Stimulated activated CD8-positive, alpha-beta memory T cell treated with anti-CD3 and anti-CD28 coated beads, Interleukin-7, amount 100 ng/mL, for 24 hours (primary cell): ENCODE measurements at places on chromosomes 7 and 10.

DNA sequence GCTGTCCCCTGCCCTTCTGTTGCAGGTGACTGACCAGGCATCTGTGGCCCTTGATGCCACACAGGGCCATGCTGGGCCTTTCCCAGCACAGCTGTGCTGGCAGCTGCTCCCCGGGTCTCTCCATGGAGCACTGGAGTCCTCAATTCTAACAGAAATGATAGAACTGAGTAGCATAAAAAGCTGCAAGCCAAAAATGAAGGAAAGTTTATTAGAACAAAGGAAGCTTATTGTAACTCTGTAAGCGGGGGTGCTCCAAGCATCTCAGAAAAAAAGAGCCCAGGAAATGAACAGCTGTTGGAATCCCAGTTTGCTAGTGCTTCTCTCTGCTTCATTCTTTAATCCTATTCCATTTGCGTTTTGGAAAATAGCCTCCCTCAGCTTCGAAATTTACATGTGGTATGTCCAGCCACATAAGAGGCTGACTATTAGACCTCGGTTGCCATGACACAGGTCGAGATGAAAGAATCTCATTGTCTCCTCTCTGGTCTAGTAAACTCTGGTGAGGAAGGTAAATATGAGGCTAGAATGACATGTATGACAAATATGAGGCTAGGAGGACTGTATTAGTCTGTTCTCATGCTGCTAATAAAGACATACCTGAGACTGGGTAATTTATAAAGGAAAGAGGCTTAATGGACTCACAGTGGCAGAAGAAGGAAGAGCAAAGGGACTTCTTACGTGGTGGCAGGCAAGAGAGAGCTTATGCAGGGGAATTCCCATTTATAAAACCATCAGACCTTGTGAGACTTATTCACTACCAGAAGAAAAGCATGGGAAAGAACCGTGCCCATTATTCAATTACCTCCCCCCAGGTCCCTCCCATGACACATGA, 23.7 kb downstream of the EPDR1 start:
- DNase-seq, result no peak

GRCh38 chr7:55094092-55094690, 75.4 kb downstream of the EGFR start:
- no peak for DNase-seq

DNA sequence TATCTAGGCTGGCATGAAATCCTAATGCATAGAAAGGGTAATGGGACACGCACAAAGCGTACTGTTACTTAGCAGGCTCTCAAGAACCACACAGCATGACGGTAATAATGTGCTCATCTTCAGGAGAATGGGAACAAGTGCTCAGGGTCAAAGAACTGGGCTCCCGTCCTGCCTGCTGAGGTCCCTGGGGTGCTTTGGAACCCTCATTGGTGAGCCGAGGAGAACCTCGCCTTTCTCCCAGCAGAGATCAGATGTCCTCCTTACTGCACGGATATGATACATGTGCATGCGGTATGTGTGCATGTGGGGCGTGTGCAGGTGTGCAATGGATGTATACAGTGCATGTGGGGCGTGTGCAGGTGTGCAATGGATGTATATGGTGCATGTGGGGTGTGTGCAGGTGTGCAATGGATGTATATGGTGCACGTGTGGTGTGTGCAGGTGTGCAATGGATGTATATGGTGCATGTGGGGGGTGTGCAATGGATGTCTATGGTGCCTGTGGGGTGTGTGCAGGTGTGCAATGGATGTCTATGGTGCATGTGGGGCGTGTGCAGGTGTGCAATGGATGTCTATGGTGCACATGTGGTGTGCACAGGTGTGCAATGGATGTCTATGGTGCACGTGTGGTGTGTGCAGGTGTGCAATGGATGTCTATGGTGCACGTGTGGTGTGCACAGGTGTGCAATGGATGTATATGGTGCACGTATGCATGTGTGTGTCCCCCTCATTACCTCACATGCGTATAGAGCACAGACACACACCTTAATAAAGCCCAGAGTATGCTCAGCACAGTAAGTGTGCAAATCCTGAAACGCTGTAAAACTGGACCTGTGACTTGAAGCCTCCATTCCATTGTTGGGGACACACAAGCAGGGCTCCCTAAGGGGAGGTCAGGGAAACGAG, 336.3 kb downstream of the PTPRN2 start:
- no peak for DNase-seq

- no peak for DNase-seq
Measured at GRCh38 chr10:61993711-61994401, 92.4 kb downstream of the ARID5B start.

DNA sequence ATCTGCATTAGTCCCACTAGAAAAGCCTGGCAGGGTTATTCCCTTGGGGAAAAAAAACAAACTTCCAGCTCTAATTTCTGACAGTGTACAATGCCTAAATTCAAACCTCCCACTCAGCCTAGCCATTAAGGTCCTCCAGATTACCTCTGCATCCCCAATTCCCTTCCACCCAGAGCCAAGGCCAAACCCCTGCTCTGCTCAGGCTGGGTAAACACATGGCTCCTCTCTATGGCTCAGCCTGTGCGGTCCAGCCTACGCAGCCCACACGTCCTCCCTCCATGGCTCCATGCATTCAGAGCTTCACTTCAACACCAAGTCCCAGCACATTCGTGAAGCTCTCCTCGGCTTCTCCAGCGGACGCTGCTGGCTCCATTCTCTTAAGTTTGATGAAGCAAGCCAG, 5.2 kb downstream of the DLG5 start:
- no peak for DNase-seq

DNA sequence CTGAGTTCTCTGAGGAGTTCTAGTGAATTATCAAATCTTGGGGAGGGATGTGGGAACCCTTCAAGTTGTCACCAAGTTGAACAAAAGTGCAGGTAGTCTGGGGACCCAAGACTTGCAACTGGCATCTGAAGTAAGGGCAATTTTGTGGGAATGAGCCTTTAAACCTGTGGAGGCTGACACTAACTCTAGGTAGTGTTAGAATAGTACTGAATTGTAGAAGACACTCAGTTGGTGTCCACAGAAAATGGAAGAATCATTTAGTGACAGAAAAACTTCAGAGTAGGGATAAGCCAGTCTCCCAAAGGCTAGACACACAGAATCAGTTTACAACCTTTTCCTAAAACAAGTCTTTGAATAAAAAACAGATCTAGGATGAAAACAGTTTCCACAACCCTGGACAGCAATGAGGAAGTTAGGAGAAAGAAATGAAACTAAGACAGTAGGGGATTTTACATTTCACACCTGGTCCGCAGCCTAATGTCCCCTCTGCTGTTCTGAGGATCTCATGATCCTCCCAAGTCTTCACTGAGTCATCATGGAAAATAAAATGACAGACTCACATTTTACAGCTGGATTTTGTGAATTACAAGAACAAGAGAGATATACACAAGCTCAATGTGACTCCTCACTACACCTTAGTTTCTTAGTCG, 23.0 kb upstream of the ING3 start:
- DNase-seq, result no peak
